ENCODE measurements at places on chromosomes 4 and X. TPM values are rescaled to one million over a fixed set of nuclear protein-coding genes. Genes with fewer than 3 reads are reported as not detected.

Gene SORCS2
- total RNA-seq = 0.58 TPM

Gene HERC5
- 0.23 TPM for total RNA-seq

Gene NELFA
- 14.9 TPM for total RNA-seq

Gene CC2D2A
- 17.2 TPM for total RNA-seq

Gene SYTL5
- total RNA-seq = 0.35 TPM

Gene POU3F4
- total RNA-seq = not detected

Gene CLCN5
- 12.6 TPM for total RNA-seq

Gene WDR17
- total RNA-seq = 0.26 TPM

Gene ZNF630
- 0.26 TPM for total RNA-seq

Gene C1QTNF7
- 0.35 TPM for total RNA-seq

Gene MAGEA11
- not detected for total RNA-seq

Gene COL4A6
- total RNA-seq = 1.3 TPM

Gene DACH2
- not detected for total RNA-seq

Measured in pericardium fibroblast (primary cell).